ENCODE measurements at places on chromosomes 7 and 10.

DNA sequence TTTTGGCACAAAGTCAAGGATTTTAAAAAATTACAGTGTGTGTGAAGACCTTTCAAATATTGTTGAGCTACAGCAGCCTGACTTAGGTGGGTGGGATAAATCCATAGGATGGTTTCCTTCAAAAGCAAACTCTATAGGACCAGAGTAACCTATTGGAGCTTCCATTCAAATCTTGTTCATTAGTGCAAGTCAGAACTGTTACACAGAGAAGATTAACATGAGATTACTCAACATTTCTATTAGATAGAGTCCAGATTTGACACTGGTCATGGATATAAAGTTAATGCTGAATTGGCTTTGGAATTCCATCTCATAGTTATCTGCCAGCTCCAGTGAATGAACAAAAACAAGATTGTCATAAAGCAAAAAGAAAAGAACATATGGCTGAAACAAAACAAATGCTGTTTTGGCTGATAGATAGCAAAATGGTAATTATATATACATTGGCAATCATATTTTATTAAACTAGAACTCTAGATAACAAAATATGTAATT, 129.6 kb upstream of the SEMA3A start:
- no peak for DNase-seq

GRCh38 chr7:1049006-1049741, 4.8 kb downstream of the GPR146 start:
- DNase-seq, result no peak

DNA sequence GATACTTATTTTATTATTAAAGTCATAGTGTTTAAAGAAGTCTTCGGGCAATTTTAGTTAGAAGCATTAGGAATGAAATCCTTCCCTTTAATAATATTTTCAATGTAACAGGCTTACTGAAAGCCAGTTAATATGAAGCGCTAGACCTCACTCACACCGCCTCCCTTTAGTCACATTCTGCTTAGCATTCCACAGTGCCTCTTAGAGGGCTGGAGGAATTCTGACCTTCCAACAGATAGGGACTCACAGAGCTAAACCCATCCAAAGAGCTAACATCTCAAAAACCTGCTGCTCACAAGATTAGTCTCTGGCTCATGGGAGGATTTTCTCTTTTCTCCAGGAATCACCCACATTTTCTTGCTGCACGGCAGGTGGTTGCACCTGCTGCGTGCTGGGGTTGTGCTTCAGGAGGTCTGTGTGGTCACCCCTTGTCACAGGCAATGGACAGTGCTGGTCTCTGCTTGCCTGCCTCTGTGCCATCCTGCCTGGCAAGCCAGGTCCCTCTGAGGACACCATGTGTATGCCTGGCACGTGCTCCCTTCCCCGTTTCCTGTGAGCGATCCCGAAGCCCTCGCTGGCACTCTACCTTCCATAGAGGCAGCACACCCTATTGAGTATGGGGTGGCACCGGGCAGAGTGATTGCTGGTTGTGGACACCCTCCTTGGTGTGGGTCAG, 91.8 kb downstream of the KLF6 start:
- no peak for DNase-seq

- DNase-seq, result peak; percentile 64
Observed at GRCh38 chr10:14822879-14823755, 14.7 kb downstream of the CDNF start.

- DNase-seq, result peak; percentile 75
Observed at GRCh38 chr7:75905785-75906604, 9.0 kb upstream of the POR start.
